ENCODE measurements at places on chromosomes 2 and 18.

GRCh38 chr2:205654878-205655605, 27.3 kb upstream of the NRP2 start:
- DNase-seq, result no peak

GRCh38 chr2:17056236-17056635, 390.6 kb upstream of the CYRIA start:
- DNase-seq, result no peak

GRCh38 chr18:76489081-76489480, 6.0 kb downstream of the ZNF516 start:
- DNase-seq, result no peak

DNA sequence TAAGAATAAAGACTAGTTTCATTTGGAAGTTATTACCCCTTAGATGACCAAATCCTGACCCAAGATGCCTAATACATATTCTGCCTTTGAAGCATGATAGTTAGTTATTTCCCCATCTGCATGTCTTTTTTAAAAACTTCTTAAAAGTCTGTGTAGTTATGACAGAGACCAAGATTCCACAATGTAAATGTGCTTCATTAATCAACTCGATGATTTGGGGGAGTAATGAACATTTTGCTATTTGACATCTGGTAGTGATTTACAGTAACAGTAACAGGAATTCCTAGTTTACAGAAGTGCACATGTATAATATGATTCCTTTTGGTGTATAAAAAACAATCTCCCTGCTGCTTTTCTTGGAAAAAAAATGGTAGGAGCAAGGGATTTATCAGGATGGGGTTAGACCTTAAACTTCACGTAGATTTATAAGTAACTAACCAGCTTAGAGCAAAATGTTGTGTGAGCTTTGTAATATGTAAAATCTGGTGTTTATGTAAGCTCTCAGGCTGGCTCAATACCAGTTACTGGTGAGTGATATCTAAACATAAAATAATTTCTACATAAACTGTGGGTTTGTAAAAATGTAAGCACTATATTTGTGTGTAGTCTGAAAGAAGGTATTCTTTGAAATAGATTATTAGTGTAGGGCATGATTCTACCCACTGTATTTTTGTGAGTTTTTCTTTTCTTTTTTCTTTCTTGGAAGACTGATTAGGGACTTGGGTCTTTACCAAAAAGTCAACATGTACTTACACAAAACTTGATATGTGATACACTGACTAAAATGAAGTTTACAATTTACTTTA, 641.6 kb downstream of the EPHA4 start:
- DNase-seq, result no peak

- DNase-seq, result no peak
These were observed 7.8 kb downstream of the CYP20A1 start for GRCh38 chr2:203246646-203247045.

Data from small intestine (tissue), 16 donors.